ENCODE measurements at places on chromosomes 3 and 15.

DNA sequence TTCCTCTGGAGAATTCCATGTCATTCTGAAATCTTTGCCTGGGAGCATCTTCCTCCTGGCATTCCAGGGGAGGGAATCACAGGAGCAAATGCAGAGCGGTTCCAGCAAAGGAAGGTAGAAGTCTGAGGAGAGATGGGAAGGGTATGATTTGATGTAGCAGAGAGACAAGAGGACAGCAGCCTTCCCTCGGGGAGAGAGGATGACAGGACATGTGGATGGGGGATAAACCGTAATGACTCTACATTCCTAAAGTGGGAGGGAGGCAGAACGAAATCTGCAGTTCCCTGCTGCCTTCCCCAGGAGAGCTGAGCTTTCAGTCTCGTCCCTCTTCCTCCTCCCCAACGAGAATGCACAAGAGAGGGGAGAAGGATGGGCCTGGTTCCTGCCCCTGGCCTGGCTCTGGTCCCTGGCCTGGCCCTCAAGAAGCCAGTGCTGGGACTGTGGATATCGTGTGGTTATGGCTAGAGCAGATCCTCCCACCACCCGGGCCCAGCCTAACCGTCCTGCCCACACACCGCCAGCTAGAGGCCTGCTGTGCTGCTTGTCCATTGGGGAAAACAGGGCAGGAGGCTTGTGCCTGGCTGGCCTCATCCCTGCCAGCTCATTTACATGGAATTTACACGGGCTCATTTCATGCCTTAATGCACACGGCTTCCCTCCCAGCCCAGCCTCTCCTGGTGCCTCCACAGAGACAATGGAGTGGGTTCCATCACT, 26.6 kb downstream of the SEMA7A start:
- DNase-seq: no peak

DNA sequence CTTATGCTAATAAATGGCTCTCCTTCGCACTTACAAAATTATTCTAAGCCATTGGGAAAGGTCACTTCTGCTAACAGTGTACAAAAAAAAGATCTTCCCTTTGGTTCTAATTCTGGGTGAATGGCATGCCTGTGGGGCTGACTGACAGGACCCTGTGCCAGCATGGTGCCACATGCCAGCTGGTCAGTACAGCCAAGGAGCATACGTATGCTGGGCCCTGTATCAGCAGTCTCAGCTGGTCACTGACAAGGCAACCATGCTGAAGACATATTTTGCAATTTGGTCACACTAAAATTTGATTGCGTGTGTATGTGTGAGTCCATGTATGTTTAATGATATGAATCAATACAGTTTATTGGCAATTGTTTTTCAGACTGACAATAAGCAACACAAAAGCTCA, 246.1 kb downstream of the TBL1XR1 start:
- DNase-seq: no peak

DNA sequence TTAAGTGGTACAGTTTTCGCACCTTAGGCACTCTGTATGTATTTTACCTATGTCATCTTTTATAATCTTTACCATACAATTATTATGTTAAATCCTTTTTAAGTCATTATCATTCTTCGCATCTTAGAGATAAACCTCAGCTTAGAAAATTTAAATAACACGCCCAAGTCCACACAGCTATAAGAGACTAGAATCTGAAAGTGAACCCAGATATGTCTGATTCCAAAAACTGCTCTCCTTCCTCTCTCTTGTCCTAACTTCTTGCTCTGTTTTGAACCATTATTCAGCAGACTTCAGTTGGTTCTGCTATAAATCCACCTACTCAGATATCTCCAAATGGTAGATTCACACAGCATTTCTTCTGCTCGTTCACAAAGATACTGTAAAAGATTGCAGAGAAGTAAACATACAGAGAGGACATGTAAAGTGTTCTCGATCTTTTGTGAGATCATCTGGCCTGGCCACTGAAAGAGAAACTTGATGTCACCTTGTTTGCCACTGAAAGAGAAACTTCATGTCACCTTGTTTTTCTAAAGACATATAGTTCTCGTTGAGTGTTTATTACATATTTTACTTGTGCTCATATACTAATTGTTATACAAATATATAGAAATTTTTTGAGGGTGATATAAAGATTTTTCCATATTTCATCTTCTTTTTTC, 533.2 kb downstream of the GRM7 start:
- DNase-seq: no peak

DNA sequence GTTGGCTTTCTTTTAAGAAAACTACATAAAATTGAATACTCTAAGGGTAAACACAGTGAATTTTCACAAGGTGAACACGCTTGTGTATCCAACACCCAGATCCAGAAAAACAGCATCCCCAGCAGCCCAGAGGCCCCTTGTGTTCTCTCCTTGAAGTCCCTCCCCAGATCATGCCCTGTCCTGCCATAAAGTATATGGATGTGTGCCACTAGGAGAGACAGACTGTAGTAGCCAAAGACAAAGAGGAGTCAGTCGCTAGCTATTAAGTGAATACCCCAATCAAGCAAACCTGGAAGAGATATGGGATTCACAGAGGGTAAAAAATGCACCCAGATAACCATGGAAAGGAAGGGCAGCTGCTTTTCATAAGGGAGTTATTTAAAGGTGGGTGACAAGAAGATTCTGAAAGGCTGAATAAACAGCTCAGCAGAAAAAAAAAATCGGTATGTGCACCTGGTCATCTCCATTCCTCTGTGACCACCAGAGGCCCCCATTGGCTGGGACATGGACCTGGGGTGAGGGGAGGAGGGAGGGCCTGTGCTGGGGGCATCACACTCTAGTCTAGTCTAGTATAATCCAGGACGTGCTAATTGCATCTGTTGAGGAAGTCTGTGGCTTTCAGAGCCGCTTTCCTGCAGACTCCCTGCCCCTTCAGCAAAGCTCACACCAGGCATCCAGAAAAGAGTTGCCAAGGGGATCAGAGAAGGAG, 167.3 kb upstream of the NDN start:
- no peak for DNase-seq

- no peak for DNase-seq
Measured at GRCh38 chr3:170909129-170909903, 879 bp upstream of the EIF5A2 start.

DNA sequence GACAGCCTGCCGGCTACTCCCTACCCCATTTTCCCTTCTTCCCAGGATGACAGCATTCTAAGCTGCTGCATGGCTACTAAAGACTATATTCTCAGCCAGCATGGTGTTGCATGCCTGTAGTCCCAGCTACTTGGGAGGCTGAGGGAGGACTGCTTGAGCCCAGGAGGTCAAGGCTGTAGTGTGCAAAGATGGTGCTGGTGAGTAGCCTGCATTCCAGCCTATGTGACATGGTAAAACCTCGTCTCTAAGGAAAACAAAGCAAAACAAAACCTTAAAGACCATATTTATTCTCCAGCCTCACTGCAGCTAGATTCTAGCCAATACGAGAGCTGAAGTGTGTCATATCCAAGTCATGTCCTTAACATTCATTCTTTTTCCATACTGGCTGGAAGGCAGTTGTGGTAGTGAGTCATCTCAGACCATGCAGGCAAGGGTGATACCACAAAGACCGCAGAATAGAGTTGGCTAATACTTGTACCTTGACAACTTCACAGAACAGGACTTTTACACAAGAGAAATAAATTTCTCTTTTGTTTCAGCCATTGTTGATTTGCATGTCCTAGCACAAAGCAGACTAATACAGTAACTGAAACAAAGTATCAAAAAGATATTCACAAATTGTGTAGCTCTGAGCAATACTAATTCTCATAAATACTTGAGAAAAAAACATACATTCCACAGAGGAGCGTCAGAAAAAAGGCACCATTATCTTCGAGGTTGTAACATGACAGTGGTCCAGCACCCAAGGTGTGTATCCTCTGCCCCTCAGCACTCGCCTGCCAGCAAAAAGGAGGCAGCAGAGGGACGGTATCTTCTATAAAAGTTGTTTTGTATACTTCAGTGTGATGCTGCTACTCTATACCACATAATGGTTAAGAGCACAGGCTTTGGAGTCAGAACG, 14.8 kb downstream of the PBRM1 start:
- no peak for DNase-seq

DNA sequence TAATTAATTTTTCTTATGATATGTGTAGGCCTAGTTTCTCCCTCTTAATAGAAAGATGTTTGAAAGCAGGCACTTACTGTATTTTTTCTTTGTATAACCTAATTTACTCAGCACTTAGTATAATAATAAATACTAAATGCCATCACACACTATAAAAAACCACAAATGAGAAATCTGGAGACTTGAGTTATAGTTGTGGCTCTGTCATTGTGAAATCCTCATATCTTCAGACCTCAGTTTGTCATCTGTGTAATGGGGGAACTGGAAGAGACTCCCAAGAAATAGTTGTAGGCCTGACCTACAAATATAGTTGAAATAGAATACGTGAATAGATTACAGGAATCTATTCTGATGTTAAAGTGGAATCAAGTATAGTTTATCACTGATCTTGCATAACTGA, 287.6 kb upstream of the DPH6 start:
- no peak for DNase-seq

GRCh38 chr3:172181932-172182586, 142.7 kb downstream of the FNDC3B start:
- DNase-seq: no peak

- no peak for DNase-seq
Measured at GRCh38 chr3:139122221-139122581, 77.5 kb upstream of the PRR23C start.

DNA sequence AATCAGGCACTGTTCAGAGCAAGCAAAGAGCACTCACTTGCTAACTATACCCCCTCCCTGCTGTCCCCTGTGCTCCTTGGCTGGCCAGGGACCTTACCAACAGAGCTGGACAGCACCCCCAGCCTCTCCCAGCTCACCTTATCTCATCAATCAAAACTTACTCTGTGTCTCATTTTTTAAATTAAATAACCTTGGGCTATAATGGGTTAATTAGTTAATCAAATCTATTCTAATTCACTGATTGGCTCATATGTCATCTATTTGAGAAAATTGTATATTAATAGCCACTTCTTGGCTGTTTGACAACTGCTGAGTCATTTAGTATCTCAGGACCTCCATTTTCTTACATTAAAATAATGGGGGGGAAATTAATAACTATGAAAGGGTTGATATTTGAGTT, 22.9 kb downstream of the IL5RA start:
- no peak for DNase-seq

GRCh38 chr3:46524008-46524407, 26.2 kb downstream of the RTP3 start:
- no peak for DNase-seq

GRCh38 chr15:65343374-65343981, 34.3 kb downstream of the IGDCC3 start:
- no peak for DNase-seq

DNA sequence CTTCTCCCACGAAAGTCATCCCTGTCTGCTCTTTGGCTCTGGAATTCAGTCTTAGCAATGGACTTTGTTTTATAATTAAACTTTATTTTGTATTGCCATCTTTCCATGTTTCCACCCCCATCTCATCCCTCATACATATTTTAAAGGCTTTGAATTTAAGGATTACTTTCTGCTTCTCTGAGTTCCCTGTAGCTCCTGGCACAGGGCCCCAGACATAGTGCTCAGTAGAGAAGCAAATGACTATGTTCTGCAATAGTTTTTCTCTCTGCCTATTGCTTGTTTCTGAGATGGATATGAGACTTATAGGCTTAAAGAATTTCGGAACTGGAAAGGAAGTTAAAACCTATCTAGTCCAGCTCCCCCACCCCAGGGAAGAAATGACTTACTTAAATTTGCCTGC, 197.0 kb downstream of the LPP start:
- DNase-seq: no peak

DNA sequence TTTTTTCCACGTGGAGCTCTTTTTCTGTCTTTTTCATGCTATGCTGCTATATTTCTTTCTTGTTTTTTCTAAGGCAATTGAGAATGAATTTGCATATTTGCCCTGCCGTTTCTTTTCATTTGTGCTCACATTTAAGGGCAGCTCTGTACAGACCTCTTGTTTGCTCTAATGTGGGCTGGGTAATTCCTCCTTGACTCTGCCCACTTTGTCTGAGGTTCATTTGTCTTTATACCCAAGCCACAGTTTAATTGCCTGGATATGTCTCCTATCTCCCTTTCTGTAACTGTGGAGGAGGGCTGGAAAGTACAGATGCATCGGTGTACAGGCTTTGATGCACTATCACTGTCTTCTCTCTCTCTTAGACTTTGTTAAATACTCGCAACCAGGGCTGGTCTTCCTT, 195.9 kb downstream of the EPHB1 start:
- no peak for DNase-seq

All from GM19239 (cell line).